ENCODE measurements at places on chromosomes 13 and 19.

DNA sequence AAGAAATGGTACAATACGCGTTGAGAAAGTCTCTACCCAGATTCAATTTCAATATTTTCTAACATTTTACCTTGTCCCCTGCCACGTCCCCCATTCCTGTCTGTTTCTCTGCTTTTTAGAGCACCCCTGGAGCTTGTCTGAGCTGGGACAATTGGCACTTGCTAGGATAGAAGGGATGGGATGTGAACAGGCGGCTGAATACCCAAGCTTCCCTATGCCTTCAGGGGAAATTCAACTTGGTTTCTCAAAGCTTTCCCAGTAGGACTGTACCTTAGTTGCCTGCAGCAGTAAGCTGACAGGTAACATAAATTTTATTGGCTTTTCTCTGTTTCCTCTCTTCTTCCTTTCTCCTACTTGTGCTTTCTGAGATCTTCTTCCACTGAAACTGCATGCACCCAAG, 1663.3 kb downstream of the EFNB2 start:
- no peak for DNase-seq

- DNase-seq = no peak
These were observed 2316.2 kb upstream of the PCDH20 start for GRCh38 chr13:63731896-63732295.

DNA sequence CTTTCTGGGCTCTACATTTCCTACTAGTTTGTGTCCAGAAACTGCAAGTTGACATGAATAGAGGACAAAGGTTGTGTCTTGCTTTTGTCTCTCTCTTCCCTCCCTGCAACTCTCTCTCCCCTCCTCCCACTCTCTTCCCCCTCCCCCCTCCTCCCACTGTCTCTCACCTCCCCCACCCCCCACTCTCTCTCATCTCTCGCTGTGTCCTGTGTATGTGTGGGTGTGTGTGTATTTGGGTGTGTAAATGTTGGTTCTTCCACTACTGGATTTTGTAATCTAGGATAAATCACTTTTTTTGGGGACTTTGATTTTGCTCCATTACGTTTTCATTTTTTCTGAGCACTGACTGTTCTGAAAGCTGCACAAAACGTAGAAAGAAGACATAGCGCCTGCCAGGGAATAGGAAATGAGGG, 48.4 kb downstream of the AKAP11 start:
- no peak for DNase-seq

DNA sequence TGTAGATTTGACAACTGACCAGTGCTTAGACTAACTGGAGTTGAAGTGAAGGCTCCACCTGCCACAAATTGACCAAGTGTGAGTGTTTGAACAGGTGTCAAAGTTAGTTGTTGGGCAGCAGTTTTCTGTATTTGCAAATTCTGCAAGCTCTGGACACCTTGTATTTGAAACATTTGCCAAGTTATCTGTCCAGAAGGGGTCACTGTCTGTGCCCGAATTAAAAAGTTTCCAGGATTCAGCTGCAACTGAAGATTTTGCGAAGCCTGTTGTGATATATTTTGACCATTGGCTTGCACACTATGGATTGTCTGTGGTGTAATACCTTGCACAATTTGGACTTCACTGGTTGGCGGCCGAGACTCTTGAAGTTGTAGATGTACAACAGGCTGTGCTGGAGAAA, 1690.7 kb downstream of the SLITRK5 start:
- no peak for DNase-seq

DNA sequence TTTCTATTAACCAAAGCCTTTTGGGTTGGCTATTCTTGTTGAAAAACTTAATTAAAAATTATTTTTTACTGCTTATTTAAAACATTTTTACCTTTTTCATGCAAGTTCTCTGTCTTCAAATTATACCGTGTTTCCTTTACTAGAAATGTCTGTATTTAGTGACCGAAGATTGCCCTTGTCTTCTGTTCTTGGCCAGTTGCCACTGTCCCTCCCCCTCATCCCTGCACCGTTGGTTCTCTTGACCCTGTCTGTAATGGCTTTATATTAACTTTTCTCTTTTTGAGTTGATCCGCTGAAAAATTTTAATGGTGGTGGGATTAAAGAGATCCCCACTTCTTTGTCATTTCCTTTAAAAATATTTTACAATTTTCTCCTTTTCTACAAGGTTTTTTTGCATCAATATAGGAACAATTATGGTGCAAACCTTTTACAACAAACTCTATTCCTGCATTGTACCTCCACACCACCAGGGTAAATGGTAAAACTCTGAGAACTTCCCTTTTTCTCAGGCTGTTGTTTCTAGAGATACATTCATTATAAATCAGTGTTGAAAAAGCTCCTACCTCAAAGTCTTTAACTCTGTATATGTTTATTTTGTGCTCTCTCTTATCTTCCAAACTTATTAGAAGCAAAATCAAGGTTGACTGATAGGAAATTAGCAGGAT, 12.9 kb upstream of the RNF113B start:
- DNase-seq = no peak

DNA sequence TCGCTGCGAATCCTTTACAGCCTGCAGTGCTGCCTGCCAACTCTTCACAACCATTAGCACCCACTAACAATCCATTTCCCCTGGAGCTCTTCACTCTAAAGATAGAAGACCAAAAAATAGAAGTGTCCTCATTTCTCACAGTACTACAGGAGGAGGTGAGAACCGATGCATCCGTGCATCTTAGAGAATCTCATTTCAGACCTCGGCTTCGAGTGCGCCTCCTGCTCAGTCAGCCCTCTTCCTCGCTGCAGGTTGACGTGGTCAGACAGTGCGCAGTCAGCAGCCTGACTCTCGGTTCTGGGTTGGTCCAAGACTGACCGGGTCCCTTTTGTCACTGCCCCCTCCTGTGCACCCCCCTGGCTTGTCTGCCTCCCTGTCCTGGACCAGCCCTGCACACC, 85.3 kb downstream of the RAB20 start:
- DNase-seq = no peak

DNA sequence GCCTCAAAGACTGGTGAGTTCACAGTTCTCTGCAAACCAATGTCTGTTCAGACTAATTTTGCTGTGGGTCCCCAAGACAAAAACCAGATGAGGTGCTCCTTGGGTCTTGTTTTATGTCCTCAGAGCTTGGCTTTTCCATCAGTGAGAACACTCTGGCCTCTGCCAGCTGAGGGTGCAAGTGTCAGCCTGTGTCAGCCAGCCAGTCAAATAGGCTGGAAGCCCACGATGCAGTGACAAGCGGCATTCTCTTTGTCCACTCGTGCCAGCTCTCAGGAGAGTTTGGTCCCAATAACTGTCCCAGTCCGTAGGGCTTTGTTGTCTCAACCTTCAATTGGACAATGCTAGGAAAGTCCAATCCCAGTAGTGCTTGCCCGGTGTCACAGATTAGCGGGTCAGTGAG, 9.4 kb upstream of the AKT2 start:
- peak; percentile 23 for DNase-seq
